B cell (primary cell): ENCODE measurements at places on chromosomes 13 and 19. TPM values are rescaled to one million over a fixed set of nuclear protein-coding genes. Genes with fewer than 3 reads are reported as not detected.

The GPR183 gene
- 240 and 256 TPM in 2 replicates for total RNA-seq

The NEK3 gene
- total RNA-seq, result 11.5 and 12.6 TPM in 2 replicates

The PALM gene
- not detected in 2 replicates for total RNA-seq

The IRS2 gene
- 26.9 and 27.7 TPM in 2 replicates for total RNA-seq

The FGF22 gene
- 2.9 and 3.4 TPM in 2 replicates for total RNA-seq

The ZNF574 gene
- 27.4 and 28.4 TPM in 2 replicates for total RNA-seq
